ENCODE measurements at places on chromosomes 16 and 17.
A peak's percentile ranks its signal among the peaks of the same experiment; 100 is the strongest.

DNA sequence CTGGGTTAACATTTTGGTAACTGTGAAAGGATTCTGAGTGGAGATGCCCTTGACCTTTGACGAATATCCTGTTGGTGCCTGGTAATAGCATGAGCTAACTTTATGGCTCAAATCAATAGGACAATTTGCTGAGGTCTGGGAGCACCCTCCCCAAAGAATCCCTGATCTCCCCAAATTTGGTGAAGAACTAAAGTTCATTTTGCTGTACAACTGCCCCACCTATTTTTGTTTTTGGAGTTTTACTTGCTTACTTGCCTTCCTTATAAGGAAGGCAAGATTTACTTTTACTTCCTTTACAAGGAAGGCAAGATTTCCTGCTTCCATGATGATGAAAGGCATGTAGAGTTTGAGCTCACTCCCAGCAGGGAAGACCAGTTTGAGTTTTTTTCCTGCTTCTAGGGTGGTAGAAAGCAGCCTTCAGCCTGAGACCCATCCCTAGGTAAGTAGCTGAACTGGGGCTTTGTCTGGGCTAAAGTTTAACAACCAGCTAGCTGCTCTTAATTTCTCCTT lies 2.8 kb downstream of the KRTAP4-9 start:
- DNase-seq: no peak

GRCh38 chr17:29149431-29150064 lies 30.6 kb downstream of the MYO18A start:
- no peak for DNase-seq

DNA sequence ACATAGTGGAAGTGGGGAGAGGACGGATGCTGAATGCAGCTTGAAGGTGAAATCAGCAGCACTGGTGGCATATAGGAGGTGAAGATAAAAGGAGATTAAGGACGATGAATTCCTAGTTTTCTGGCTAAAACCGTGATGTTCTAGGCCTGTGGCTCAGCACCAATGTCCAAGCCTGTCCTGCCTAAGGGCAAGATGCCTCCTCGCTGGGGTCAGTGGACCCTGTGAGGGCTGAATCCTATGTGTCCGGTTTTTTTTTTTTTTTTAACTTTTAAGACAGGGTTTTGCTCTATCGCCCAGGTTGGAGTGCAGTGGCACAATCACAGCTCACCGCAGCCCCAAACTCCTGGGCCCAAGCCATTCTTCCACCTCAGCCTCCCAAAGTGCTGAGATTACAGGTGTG lies 12.8 kb downstream of the CPNE2 start:
- DNase-seq: no peak

DNA sequence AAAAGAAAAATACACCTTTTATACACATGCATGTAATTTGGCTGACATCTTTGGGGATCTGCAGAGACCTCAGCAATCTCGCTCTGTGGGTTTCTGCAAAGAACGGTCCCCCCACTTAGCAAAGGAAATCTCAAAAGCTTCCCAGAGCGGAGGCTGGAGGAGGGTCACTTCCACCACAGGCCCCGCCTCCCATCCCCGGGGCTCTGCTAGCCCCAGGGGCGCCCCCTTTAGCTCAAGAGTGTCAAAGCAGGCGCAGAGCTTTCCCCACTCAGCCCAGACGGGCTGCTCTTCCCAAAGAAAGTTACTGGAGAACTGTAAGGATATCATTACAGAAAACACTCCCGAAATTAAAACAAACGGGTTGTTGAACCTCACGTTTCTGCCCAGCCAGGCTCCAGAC lies 11.4 kb downstream of the SLC13A5 start:
- peak; percentile 45 for DNase-seq

- DNase-seq: no peak
These were observed 29.6 kb downstream of the HS3ST3B1 start for GRCh38 chr17:14330492-14330962.

DNA sequence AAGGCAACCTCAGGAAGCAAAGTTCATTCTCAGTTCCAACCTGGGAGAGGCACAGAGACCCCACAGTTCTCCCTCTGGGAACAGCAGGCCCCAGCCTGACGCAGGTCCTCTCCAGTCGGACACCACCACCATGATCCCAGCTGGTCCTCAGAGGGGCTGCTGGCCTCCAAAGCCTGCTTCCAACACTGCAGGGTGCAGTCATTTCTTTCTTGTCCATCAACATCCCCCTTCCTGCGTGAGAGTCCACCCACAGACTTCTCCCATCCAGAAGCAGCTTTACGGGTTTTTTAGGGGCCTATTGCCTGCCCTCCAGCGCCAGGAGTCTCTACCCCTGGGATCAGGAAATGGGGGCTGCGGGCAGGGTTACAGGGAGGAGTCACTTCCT lies 29.3 kb upstream of the TNRC6C start:
- no peak for DNase-seq

DNA sequence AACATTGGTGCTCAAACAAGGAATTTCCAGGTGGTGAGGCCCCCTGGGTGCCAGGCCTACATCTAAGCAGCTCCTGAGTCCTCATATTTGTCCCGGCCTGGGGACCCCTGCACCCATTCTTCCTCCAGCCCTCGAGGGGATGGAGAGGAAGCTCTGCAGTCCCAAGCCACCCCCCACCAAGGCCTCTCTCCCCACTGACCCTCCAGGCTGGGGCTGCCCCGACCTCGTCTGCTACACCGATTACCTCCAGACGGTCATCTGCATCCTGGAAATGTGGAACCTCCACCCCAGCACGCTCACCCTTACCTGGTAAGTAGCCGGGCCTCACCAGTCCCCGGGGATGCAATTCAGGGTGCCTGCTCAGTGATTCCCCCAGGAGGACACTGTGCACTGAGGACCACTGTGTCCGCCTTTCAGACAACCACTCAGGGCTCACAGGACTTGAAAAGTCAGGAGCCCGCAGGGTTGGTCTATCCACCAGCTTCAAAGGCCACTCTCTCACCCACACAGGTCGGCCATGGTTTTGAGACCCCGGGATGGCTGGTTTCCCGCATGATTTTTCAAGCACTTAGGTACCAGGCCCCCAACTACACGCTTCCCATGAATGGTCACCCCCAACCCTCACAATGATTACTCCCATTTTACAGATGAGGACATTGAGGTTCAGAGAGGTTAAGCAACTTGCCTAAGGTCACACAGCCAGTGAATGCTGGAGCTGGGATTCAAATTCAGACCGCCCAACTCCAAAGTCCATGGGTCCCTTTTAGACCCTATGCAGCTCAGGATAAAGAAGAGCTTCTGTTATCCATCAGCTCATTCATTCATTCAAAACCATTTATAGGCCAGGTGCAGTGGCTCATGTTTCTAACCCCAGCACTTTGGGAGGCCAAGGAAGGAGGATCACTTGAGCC lies 32.4 kb downstream of the IL21R start:
- peak; percentile 9 for DNase-seq

GRCh38 chr16:10876799-10877341 lies at the start of gene CIITA:
Gene CIITA (plus strand): TSS chr16:10877202. CDS start chr16:10877331, 129 bp downstream.
- peak; percentile 59 for DNase-seq

DNA sequence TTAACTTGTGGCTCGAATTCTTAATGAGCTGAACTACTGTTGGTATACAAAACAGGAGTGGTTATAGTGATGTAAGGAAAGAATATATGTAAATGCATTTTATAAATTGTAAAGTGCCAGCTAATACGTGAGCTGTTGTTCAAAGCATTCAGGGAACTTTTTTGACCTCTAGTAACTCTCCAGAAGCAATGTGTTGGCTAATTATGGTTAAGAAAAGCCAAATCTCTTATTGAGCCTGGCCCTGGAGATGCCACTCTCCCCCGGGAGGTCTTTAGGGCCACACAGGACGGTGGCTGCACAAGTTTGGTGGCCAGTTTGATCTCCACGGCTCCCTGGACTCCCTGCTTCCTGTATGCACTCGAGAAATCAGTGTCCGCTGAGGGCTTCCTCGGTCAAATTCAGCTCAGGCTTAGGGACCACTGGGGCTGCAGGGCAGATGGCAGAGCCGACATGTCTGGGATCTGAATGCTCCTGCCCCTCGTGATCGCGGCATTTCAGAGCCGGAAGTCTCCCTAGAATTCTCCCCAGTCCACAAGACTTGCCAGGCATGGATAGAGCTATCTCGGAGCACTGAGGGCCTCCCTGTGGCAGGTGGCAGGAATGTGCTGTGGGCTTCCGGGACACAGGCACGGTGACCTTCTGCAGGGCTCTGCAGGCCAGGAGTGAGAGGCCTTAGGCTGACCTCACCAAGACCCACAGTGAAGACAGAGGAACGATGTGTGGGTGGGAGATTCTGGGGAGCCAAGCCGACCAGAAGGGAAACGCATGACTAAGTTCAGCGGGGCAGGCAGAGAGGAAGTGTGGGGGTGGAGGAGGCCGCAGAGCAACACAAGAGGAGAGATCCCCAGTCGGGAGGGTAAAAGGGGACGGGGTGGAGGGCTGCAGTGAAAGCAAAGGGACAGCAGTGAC lies 18.6 kb upstream of the PITPNM3 start:
- peak; percentile 51 for DNase-seq

DNA sequence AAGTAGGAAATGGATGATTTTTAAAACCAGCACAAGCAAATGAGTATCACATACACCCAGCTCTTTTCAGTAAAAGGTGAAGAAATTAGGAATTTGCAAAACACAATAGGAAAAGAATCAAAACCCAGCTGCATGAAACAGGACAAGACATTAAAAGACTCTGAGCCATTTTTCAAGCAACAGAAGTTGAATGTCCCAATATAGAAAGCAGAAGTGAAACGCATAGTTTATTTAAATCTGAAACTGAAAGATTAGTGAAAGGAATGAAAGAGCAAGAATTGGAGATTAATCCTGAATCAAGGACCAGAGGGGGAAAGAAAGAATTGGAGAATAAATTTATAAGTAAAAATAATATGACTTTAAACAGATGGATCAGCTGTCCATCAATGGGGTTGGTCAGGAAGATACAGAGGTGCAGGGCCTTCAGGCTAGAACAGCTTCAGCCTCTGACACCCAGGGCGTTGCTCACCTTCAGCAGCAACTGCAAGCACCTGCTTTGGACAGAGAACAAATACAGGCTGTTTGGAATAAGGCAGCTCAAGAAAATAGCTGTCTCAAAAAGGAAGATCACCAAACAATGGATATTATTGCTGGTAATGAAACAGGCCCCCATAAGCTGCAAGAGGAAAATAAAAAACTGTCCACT lies 3.9 kb upstream of the ARHGAP17 start:
- DNase-seq: no peak

- DNase-seq: no peak
These were observed 3.9 kb upstream of the NFAT5 start for GRCh38 chr16:69561901-69562300.

- no peak for DNase-seq
These were observed 1.1 kb downstream of the SRSF1 start for GRCh38 chr17:58005728-58006559.

- DNase-seq: no peak
These were observed 16.6 kb upstream of the PMFBP1 start for GRCh38 chr16:72188541-72188940.

DNA sequence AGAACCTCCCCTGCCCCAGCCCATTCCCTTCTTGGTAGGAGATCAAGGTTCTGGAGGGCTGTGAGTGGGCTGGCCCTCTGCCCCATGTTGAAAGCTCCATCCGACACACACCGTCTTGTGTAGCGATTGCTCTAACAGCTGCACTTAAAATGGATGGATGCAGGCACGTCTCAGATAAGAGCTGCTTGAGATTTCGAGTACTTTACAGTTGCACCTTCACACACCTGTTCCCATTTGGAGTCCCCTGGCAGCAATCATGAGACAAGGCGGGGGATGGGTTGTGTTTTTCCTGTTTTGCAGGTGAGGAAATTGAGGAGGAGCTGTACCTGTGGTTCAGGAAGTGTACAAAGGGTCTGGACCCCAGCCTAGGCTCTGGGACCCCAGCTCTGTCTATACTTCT lies 25.6 kb upstream of the TAC4 start:
- no peak for DNase-seq

GRCh38 chr17:17946093-17946492 lies 26.1 kb downstream of the TOM1L2 start:
- no peak for DNase-seq

- DNase-seq: peak; percentile 50
These were observed 15.3 kb downstream of the LCMT1 start for GRCh38 chr16:25126820-25127232.

DNA sequence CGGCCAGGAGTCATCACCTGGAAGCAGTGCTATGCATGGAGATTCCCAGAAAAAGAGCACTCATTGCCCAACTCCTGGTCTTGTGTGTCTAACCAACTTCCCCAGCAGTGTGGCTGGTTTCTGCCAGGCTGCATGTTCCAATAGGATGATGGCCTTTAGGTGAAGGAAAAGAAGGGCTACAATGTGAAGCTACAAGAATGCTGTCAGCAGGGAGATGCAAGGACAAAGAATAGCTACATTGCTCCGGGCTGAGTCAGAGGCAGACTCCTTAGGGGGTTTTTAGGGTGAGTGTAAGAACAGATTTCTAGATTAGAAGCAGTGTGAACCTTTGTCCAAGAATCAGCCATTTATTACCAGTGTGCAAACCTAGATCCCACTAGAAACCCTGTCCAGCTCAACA lies 63.0 kb upstream of the DNAH9 start:
- no peak for DNase-seq

Measured in stimulated activated CD4-positive, alpha-beta T cell treated with anti-CD3 and anti-CD28 coated beads, Interleukin-2, amount 100 ng/mL, for 24 hours (primary cell).